Effector CD8-positive, alpha-beta T cell (primary cell): ENCODE measurements at places on chromosomes 6 and 20.

- DNase-seq: no peak
Observed at GRCh38 chr6:147869201-147869600, 360.7 kb downstream of the SAMD5 start.

- no peak for DNase-seq
Observed at GRCh38 chr20:44732327-44732726, 13.3 kb upstream of the KCNK15 start.

- DNase-seq: no peak
Observed at GRCh38 chr6:101806241-101806640, 412.7 kb downstream of the GRIK2 start.

DNA sequence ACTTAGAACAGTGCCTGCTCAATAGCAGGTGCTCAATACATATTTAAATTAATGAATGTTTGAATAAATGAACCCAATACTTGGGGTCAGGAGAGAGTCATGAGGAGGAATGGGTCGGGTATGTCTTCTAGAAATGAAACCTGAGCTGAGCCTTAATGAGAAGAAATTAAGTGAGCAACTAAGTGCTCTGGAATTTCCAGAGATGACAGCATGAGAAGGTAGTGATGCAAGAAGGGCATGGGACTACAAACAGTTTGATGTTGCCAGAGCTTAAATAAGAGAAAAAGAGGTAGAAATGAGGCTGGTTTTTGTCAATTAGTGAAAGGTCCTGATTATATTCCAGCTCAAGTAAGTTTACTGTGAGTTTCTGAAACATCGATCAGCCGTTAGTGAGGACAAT is 82.9 kb downstream of the PDE10A start:
- DNase-seq: no peak

DNA sequence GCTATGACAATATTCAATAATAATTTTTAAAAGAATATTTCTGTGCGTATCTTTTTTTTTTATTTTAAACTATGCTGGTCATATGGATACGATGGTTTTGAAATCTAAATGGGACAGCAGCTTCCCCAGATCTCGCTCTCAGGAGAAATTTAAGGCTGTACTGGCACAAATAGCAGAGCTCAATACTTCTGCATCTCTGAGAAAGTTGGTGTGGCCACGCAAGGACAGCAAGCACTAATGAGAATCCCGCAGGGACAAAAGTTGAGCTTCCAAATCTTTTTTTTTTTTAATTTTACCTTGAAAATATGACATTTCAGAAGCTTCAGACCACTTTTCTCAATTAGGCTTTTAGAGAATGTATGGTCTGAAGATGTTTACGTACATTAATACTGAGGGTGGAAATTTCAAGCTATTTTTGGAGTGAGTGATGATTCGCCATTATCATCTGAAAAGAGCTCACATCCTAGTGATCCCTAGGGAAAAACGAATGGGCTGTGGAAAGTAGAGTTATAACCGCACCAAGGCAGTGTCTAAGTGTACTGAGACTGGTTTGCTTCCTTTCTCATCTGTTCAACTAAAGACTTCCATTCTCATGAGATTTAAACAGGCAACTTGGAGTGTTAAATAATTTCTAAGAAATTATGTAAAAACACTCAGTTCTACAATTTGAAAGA is 840.0 kb downstream of the C6orf118 start:
- no peak for DNase-seq

DNA sequence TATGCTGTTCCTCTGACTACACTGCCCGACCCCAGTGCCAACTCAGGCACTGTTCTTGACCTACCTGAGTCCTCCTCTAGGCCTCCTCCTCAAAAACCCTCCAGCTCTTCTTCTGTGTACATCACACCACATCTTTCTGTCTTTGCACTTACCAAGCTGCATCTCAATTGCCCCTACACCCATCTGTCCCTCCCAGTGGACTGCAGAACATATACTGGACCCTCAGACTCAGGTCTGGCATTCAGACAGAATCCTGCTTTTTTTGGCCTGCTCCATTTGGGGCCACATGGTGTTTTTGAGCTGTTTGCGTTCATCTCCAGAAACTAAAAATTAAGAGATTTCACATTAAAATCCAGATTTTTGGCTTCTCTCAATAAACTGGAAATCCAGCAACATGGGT is 23.2 kb upstream of the YWHAB start:
- DNase-seq: no peak

- DNase-seq: peak; percentile 5
Observed at GRCh38 chr20:51400051-51400926, 142.2 kb downstream of the NFATC2 start.

DNA sequence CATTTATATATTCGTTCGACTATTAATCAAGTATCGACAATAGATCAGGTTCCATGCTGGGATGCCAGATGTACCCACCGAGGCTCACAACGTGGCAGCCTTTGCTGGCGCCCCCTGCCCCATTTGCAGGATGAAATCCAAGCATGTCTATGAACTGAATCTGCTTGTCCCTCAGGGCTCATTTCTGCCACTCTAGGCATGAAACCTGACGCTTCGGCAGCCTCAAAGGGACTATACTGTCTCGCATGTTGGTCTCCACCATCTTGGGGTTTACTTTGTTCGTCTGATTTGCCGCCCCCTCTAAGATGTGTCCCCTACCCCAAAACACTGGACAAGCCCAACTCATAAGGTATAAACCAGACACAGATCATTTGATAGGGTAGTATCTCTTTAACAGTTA is 36.7 kb downstream of the HUS1B start:
- DNase-seq: no peak

GRCh38 chr6:155909710-155910109 is 454.1 kb upstream of the NOX3 start:
- no peak for DNase-seq

- DNase-seq: no peak
Observed at GRCh38 chr6:121515630-121516265, 80.3 kb downstream of the GJA1 start.

DNA sequence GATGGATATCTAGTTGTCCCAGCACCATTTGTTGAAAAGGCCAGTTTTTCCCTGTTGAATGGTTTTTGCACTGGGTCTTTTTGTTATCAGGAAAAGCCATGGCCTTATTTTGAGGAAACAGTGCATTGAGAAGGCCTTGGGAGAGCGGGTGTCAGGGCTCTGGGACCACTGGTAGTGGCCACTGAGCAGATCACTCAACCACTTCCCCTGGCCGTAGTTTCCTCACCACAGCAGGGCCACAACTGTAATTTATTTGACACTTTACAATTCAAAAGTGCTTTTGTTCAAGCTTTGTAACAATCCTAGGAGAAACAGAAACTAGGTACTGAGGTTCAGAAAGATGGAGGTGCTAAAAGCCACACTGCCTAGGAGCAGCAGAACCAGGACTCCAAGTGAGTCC is 281.8 kb downstream of the GMDS start:
- no peak for DNase-seq

- no peak for DNase-seq
Observed at GRCh38 chr20:61090541-61090940, 161.5 kb upstream of the CDH4 start.

DNA sequence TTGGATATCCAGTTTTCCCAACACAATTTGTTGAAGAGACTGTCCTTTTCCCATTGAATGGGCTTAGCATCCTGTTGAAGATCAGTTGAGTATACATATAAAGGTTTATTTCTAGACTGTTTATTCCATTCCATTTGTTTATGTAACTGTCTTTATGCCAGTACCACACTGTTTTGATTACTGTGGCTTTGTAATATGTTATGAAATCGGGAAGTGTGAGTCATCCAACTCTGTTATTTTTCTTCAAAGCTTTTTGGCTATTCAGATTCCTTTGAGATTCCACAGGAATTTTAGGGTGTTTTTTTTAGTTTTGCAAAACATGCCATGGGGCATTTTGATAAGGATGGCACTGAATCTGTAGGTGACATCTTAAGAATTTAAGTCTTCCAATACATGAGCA is 188.3 kb downstream of the BMP7 start:
- DNase-seq: no peak

DNA sequence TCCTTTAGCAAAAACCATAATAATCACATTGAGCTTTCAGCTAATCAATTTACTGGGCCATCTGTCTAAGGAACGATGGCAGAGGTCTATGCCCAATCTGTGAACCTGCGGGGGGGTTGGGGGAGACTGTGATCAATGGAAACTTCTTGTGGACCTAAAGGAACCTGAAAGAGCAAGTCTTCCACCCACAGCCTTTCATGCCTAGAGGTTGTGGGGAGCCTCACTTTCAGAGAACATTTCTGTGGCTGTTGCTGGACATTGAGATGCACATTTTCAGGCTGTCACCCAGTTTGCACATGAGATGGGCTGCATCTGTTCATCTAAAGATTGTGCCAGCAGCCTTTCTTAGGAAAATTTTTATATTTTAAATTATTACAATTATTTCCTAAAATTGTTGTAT is 310.0 kb upstream of the SPTLC3 start:
- no peak for DNase-seq

GRCh38 chr6:31110825-31111582 is 1.4 kb downstream of the C6orf15 start:
- no peak for DNase-seq

- DNase-seq: no peak
Observed at GRCh38 chr6:151213352-151213751, 26.4 kb upstream of the AKAP12 start.

DNA sequence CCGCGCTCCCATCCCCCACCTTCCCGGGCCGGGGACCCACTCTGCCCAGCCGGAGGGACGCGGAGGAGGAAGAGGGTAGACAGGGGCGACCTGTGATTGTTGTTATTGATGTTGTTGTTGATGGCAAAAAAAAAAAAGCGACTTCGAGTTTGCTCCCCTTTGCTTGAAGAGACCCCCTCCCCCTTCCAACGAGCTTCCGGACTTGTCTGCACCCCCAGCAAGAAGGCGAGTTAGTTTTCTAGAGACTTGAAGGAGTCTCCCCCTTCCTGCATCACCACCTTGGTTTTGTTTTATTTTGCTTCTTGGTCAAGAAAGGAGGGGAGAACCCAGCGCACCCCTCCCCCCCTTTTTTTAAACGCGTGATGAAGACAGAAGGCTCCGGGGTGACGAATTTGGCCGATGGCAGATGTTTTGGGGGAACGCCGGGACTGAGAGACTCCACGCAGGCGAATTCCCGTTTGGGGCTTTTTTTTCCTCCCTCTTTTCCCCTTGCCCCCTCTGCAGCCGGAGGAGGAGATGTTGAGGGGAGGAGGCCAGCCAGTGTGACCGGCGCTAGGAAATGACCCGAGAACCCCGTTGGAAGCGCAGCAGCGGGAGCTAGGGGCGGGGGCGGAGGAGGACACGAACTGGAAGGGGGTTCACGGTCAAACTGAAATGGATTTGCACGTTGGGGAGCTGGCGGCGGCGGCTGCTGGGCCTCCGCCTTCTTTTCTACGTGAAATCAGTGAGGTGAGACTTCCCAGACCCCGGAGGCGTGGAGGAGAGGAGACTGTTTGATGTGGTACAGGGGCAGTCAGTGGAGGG is 2.8 kb downstream of the SOX4 start:
- DNase-seq: peak; percentile 31

GRCh38 chr20:57620999-57621398 is 773 bp upstream of the ZBP1 start:
- no peak for DNase-seq

GRCh38 chr20:64052987-64053840 is 3.8 kb upstream of the SOX18 start:
- DNase-seq: no peak

GRCh38 chr6:165545806-165546205 is 117.2 kb downstream of the PDE10A start:
- no peak for DNase-seq

GRCh38 chr20:34559311-34560140 is 1.0 kb downstream of the MAP1LC3A start:
- peak; percentile 16 for DNase-seq
